H1 (cell line): ENCODE measurements at places on chromosomes 6 and 20. TPM values are rescaled to one million over a fixed set of nuclear protein-coding genes. Genes with fewer than 3 reads are reported as not detected.

MYCT1 gene
- 2.9 and 3.3 TPM in 2 replicates for total RNA-seq

GRCh38 chr6:14992382-14992781 lies 253.5 kb upstream of the JARID2 start:
- H3K4me1 ChIP-seq, result no peaks in the 10 kb centered on the region
- no peak overlapping the region for H3K4me3 ChIP-seq
- peaks cover 3% of the 10 kb centered on the region; the same call in 1 of the 2 replicates for H3K36me3 ChIP-seq
- H3K27ac ChIP-seq, result no peak overlapping the region
- no peaks in the 10 kb centered on the region for H3K27me3 ChIP-seq

GRCh38 chr20:25025091-25025861 lies 32.7 kb downstream of the ACSS1 start:
- H3K27me3 ChIP-seq, result no peaks in the 10 kb centered on the region
- H3K27ac ChIP-seq, result no peak overlapping the region
- H3K36me3 ChIP-seq, result no peaks in the 10 kb centered on the region
- no peak overlapping the region for H3K4me3 ChIP-seq
- no peaks in the 10 kb centered on the region for H3K4me1 ChIP-seq
- no peak for DNase-seq

GRCh38 chr6:148251891-148252290 lies 90.7 kb upstream of the SASH1 start:
- H3K4me3 ChIP-seq, result no peak overlapping the region
- no peak overlapping the region for H3K27ac ChIP-seq
- no peaks in the 10 kb centered on the region for H3K4me1 ChIP-seq
- no peaks in the 10 kb centered on the region for H3K27me3 ChIP-seq
- DNase-seq, result no peak
- no peaks in the 10 kb centered on the region for H3K36me3 ChIP-seq

DNA sequence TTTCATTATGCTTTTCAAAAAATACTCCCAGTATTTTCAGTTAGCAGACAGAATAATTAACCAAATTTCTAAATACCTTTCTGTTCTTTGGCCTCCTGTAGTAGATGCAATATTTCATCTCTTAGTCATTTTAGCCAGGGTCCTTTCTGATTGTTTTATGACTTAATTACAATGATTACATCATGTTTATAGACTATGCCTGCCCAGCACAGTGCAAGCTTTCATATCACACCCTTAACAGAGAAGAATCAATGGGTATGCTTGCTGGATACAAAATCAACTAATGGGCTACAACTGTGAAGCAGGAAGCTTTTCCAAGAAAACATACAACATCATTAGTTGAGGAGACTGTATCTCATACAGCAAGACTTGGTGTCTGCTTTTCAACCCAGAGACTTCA lies 119.8 kb upstream of the NRSN1 start:
- DNase-seq, result no peak
- H3K36me3 ChIP-seq, result no peaks in the 10 kb centered on the region
- no peaks in the 10 kb centered on the region for H3K27me3 ChIP-seq

GRCh38 chr20:57384486-57384885 lies 6.7 kb upstream of the RBM38 start:
- H3K27ac ChIP-seq, result no peak overlapping the region
- H3K27me3 ChIP-seq, result no peaks in the 10 kb centered on the region
- no peak overlapping the region for H3K4me3 ChIP-seq
- H3K36me3 ChIP-seq, result no peaks in the 10 kb centered on the region

DNA sequence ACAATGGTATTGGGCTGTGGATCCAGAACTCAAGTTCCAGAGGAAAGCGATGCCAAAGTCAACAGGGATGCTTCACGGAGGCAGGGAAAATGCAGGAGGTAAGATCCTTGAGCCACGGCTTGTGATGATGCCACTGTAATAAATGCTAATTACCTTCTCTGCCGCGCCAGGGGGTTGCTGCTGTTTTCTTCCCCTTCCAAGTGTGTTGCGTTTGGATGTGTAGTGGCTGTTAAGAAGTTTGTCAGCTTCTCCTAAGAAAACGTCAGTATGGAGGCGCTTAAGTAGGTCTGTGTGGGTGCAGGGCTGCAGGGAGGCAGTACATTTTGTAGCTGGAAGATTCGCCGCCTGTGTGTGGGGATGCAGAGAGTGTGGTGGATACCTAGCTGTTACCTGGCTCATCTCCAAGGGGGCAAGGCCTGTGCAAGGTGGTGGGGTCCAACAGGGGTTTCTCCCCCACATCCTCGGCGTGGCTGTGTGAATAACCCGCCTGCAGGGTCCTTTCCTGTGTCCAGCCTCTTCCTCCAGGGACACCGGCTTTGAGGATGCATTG lies 318.7 kb downstream of the CDH4 start:
- H3K27me3 ChIP-seq, result no peaks in the 10 kb centered on the region; the same call in 1 of the 2 replicates
- H3K4me1 ChIP-seq, result peaks cover 4% of the 10 kb centered on the region; the same call in 1 of the 2 replicates
- H3K4me3 ChIP-seq, result no peak overlapping the region
- H3K27ac ChIP-seq, result no peak overlapping the region
- no peak for DNase-seq

GRCh38 chr20:48544402-48545339 lies 283.1 kb downstream of the PREX1 start:
- no peaks in the 10 kb centered on the region for H3K27me3 ChIP-seq
- H3K27ac ChIP-seq, result no peak overlapping the region
- H3K4me3 ChIP-seq, result no peak overlapping the region

GRCh38 chr20:12670301-12670700 lies 338.5 kb upstream of the SPTLC3 start:
- H3K4me3 ChIP-seq, result no peak overlapping the region
- DNase-seq, result no peak
- H3K4me1 ChIP-seq, result no peaks in the 10 kb centered on the region
- no peaks in the 10 kb centered on the region for H3K27me3 ChIP-seq
- no peak overlapping the region for H3K27ac ChIP-seq
- no peaks in the 10 kb centered on the region for H3K36me3 ChIP-seq

DNA sequence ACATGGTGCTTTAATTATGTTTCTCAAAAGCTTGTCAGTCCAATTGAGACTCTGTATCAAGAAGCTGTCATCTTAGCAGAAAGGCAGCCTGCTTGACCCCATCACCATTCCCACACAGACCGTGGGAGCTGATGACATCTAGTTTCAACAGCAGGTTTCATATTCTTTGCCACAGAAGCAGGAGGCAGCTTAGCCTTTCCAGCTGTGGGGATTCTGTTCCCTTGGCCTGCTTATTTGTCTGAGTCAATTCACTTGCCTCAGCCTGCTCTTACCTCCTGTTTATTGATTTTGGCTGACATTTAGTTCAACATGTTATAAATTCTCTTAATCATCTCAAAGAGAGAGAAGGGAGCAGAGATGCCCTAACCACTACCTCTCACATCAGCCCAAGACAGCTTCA lies 527.7 kb downstream of the ADGRB3 start:
- no peaks in the 10 kb centered on the region for H3K36me3 ChIP-seq
- H3K4me3 ChIP-seq, result no peak overlapping the region
- H3K4me1 ChIP-seq, result peaks cover 6% of the 10 kb centered on the region; the same call in 1 of the 2 replicates

GRCh38 chr6:48110436-48111142 lies 408 bp downstream of the PTCHD4 start:
- no peaks in the 10 kb centered on the region for H3K36me3 ChIP-seq
- peak overlapping the region; percentile 48 for H3K4me3 ChIP-seq
- peak overlapping the region; percentile 80 for H3K27ac ChIP-seq
- no peak for DNase-seq
- H3K4me1 ChIP-seq, result peaks cover 8% of the 10 kb centered on the region; the same call in 1 of the 2 replicates
- H3K27me3 ChIP-seq, result no peaks in the 10 kb centered on the region

DNA sequence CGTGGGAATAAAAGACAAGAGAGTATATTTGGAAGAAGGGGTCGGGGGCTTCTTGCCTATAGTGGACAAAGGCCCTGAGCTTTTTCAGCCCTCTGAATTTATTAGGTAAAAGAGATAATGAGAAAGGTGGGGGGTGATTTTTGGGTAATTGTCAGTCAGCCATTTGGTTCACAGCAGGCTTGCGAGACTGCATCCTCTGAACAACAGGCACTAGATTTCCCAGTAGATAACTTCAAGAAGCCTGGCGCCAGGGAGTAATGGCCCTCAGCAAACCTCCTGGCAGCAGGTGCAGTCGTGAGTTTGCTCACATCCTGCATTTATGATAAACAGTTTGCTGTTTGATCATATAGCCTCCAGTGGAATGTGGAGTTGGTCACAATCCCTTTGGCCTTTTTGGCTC lies 609.0 kb downstream of the DHX35 start:
- no peak overlapping the region for H3K27ac ChIP-seq
- H3K4me1 ChIP-seq, result no peaks in the 10 kb centered on the region
- no peaks in the 10 kb centered on the region for H3K27me3 ChIP-seq

TMEM14C gene
- total RNA-seq, result 111 and 116 TPM in 2 replicates

POM121L2 gene
- 0.09 and 0.17 TPM in 2 replicates for total RNA-seq

FARS2 gene
- 14.0 and 14.4 TPM in 2 replicates for total RNA-seq

GRCh38 chr20:20856306-20856705 lies 143.9 kb upstream of the RALGAPA2 start:
- no peak overlapping the region for H3K27ac ChIP-seq
- no peak for DNase-seq
- H3K27me3 ChIP-seq, result no peaks in the 10 kb centered on the region
- H3K4me3 ChIP-seq, result no peak overlapping the region

GRCh38 chr6:73624896-73625295 lies 28.9 kb downstream of the SLC17A5 start:
- no peak overlapping the region for H3K27ac ChIP-seq
- DNase-seq, result no peak
- no peaks in the 10 kb centered on the region for H3K4me1 ChIP-seq
- no peaks in the 10 kb centered on the region for H3K27me3 ChIP-seq
- H3K36me3 ChIP-seq, result no peaks in the 10 kb centered on the region
- no peak overlapping the region for H3K4me3 ChIP-seq

GRCh38 chr6:33954453-33954852 lies 150.7 kb upstream of the MLN start:
- peaks cover 17% of the 10 kb centered on the region for H3K4me1 ChIP-seq
- H3K4me3 ChIP-seq, result no peak overlapping the region
- DNase-seq, result no peak

GRCh38 chr6:105649192-105649591 lies 246.3 kb upstream of the PREP start:
- no peak overlapping the region for H3K27ac ChIP-seq
- H3K36me3 ChIP-seq, result no peaks in the 10 kb centered on the region
- DNase-seq, result no peak
- H3K4me3 ChIP-seq, result no peak overlapping the region
- H3K4me1 ChIP-seq, result no peaks in the 10 kb centered on the region

DNA sequence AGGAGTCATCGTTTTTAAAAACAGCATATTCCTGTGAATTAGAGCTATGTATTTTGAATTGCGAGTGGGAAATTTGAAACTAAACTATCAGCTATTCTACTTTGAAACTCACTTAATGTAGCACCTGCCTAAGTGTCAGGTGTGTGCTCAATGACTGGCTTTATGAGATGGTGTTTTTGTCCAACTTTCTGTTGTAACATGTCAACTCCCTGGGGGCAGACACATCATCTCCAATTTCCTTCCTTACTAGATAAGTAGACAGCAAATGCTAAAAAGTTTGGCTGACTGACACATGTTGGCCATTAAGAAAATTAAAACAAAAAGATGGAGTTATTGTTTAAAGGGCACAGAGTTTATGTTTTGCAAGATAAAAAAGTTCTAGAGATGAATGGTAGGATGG lies 226.9 kb downstream of the TFAP2B start:
- no peak overlapping the region for H3K4me3 ChIP-seq
- H3K27me3 ChIP-seq, result no peaks in the 10 kb centered on the region
- no peak for DNase-seq
- H3K4me1 ChIP-seq, result no peaks in the 10 kb centered on the region

DNA sequence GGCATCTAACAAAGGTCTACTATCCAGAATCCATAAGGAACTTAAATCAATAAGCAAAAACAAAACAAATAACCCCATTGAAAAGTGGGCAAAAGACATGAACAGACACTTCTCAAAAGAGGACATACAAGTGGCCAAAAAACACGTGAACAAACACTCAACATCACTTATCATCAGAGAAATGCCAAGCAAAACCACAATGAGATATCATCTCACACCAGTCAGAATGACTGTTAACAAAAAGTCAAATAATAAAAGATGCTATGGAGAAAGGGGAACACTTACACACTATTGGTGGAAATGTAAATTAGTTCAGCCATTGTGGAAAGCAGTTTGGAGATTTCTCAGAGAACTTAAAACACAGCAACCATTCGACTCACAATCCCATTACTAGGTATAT lies 19.4 kb upstream of the VNN1 start:
- H3K4me3 ChIP-seq, result no peak overlapping the region

C20orf202 gene
- total RNA-seq, result not detected in 2 replicates

DNA sequence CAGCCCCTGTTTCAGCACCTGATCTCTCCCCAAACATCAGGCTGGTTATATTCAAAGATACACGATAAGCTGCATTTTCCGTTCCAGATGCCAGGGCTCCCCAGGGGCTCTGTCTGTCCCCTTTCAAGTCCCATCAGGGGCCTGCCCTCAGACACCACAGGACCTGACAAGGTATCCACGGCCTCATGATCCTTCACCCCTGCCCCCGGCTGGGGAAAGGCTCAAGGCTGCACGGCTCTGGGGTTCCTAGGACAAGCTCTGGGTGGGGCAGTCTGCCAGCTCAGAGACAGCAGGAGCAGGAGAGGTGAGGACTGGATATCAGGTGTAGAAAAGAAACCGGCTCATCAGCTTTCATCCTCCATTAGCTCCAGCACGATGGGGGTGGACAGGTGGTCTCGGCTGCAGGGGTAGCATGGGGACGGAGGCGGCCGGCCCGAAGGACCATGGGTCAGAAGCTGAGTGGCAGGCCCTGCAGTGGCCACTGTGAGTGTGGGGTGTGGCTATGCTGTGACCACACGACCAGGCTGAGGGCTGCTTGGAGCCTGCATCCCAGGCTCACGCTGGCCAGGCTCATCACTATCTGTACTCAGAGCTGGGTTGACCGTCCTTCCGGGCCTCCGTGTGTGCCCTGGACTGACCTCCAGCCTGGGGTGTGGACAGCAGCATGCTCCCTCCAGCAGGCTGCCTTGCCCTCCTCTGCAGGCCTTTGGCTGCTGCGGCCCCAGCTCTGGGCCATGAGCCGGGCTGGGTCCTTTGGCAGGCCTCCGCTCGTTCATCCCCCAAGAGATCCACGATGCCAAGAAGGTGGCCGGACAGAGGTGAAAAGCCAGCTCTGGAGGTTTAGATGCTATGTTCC lies 386.2 kb downstream of the THBS2 start:
- H3K4me3 ChIP-seq, result no peak overlapping the region
- no peaks in the 10 kb centered on the region for H3K36me3 ChIP-seq
- no peak overlapping the region for H3K27ac ChIP-seq

GRCh38 chr6:119241111-119241465 lies 108.5 kb downstream of the MAN1A1 start:
- H3K27ac ChIP-seq, result no peak overlapping the region
- H3K27me3 ChIP-seq, result no peaks in the 10 kb centered on the region
- H3K4me1 ChIP-seq, result no peaks in the 10 kb centered on the region
- DNase-seq, result no peak
- H3K4me3 ChIP-seq, result no peak overlapping the region
- no peaks in the 10 kb centered on the region for H3K36me3 ChIP-seq

DNA sequence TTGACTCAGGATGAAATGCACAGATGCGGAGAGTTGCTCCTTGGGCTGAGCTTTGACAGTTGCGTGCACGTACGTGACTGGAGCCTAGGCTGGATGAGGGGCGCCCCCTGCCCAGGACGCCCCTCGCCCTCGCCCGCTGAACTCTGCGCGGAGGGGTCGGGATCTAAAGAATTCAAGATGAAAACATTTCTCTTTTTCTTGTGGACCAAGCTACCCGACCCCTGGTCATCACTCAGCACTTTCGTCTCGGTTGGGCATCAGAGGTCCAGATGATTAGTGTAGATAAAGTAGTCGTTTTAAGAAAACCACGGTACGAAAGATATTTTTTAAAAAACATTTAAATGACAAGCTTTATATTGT lies 700 bp downstream of the DTD1 start:
- no peak for DNase-seq
- H3K27ac ChIP-seq, result no peak overlapping the region
- peak overlapping the region; percentile 73 for H3K4me3 ChIP-seq
- no peaks in the 10 kb centered on the region for H3K27me3 ChIP-seq
- peaks cover 13% of the 10 kb centered on the region for H3K4me1 ChIP-seq

GRCh38 chr20:59047938-59048680 lies 5.5 kb upstream of the PRELID3B start:
- DNase-seq, result no peak
- H3K27ac ChIP-seq, result no peak overlapping the region
- no peaks in the 10 kb centered on the region for H3K36me3 ChIP-seq
- no peak overlapping the region for H3K4me3 ChIP-seq
- no peaks in the 10 kb centered on the region for H3K27me3 ChIP-seq

DDX43 gene
- total RNA-seq, result not detected in 2 replicates
